ENCODE measurements at places on chromosomes 4 and X.

- DNase-seq, result no peak
These were observed 4.5 kb downstream of the C1GALT1C1 start for GRCh38 chrX:120625371-120625770.

DNA sequence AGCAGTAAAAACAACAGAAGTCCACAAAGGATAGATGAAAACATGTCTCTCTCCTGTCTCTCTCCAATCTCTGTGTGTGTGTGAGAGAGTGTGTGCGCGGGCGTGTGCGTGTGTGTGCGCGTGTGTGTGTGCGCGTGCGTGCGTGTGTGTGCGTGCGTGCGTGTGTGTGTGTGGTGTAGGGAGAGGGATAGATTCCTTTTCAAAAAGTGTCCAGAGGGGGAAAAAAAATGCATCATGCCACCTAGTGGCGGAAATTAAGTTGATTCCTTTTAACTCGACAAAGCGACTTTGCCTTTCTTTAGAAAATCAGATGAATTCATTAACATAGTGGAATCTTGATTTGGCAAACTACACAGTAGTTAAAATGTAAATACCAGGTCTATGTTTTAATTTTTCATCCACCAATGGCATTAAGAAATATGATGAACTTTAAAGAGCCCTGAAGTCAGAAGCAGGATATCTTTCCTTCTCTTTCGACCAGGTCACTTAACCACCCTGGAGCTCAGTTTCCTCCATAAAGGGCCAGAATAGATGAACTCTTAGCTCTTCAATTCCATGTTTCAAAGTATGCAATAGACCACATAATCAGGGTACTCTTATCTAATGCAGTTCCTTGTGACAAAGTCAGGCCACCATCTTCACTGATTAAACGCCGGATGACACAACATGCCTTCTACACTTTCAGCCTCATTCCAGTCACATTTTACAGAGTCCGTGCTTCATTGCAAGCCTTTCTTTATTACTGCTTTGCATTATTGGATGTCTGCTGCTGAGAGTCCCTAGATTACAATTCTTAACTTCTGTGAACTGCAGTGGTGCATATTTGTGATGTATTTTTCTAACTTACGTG lies 162.8 kb downstream of the FBXO8 start:
- DNase-seq, result peak; percentile 73

GRCh38 chr4:148016063-148016637 lies 284.3 kb downstream of the ARHGAP10 start:
- no peak for DNase-seq

DNA sequence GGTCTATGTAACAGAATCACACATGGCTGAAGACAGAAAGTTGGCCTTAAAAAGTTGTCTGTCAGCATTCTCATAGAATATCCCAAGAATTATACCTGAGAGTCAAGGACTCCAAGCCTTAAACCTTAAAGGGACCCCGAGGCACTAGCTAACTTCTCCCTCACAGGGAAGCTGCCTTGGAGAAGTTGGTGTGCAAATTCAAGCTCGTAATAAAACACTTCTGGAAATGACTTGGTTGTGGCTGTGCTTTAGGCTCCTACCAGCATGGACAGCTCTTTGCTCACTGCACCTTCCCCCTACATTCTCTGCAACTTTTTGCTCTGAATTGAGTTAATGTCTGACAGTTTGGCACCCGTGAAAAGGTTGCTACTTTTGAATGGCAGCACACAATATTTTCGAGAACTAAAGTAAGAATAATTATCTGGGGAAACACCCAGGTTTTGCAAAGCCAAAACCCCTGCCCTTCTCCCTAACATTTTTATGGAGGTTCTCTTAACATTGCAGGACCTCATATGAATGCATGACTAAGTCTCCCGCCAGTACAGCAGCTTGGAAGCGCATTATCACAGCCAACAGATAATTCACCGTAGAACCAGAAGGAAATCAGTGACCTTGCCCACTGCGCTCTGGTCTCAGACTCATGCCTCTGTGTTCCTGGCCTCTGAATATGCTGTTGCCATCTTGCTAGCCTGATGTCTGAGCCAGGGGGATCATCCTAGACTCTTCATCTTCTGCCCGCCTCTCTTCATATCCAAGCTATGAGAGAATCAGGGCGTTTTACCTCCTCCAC lies 91.0 kb downstream of the MGST2 start:
- no peak for DNase-seq

GRCh38 chr4:156654410-156654809 lies 317.2 kb downstream of the PDGFC start:
- DNase-seq, result no peak

- DNase-seq, result no peak
These were observed 140.0 kb upstream of the MSX1 start for GRCh38 chr4:4719436-4719835.

GRCh38 chr4:2646396-2647149 lies 109.6 kb downstream of the TNIP2 start:
- no peak for DNase-seq

DNA sequence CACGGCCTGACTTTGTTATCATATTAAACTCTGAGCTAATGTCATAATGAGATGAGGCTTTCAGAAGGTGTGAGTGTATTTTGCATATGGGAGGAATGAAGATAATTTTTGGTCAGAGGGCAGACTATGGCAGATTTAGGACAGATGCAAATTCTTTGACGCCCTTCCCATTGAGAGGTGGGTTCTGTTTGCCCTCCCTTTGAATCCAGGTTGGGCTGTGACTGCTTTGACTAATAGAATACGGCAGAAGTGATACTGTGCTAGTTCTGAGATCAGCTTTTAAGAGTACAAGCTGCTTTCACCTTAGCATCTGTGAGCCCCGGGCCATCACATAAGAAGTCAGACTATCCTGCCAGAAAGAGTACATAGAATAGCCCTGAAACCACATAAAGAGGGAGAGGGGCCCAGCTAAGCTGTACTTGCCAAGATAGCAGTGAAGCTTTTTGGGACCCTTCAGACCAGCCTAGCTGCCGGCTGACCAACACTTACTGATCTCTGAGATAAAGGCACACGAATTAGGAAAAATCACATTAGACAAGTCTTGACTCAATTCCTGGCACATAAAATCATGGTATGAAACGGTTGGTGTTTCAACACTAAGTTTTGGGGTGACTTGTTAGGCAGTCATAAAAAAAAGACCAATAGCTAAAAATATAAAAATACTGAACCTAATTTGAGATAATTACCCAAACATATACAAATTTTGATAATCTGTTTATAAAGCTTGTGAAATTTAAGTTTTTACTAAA lies 166.7 kb upstream of the SH3RF1 start:
- no peak for DNase-seq

DNA sequence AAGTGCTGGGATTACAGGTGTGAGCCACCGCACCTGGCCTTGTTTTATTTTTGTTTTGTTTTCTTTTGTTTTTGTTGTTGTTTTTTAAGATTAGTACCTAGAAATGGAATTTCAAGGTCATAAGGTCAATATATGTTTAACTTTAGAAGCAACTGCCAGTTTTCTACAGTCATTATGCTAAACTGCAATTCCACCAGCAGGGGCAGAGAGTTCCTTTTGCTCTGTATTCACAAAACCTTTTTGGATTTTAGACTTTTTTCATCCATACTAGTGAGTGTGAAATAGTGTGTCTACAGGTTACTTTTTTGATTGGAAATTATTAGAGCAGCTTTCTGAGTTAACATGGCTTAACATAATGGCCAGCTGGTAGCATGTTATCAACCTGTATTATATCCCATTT lies 580.6 kb downstream of the TRIML1 start:
- no peak for DNase-seq

- no peak for DNase-seq
These were observed 361.2 kb downstream of the BCOR start for GRCh38 chrX:39736216-39737211.

DNA sequence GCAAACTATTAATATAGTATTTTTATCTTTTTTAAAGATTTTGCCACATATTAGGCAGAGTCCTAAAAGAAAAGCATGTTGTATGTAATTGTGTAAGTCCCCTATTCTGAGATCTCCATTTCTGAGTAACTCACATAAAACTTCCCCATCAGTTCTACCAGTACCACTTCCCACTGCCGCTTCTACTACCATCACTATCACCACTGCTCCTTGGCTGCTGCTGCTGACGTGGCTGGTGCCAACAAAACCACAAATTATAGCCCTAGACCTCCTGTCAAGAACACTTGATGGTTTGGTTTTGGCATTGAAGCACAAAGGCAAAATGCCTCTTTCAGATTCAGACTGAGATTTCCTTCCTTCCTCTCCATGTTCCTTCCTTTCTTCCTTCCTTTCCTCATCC lies 106.4 kb downstream of the MMRN1 start:
- no peak for DNase-seq

- DNase-seq, result no peak
These were observed 45.0 kb upstream of the MSANTD1 start for GRCh38 chr4:3203971-3204431.

DNA sequence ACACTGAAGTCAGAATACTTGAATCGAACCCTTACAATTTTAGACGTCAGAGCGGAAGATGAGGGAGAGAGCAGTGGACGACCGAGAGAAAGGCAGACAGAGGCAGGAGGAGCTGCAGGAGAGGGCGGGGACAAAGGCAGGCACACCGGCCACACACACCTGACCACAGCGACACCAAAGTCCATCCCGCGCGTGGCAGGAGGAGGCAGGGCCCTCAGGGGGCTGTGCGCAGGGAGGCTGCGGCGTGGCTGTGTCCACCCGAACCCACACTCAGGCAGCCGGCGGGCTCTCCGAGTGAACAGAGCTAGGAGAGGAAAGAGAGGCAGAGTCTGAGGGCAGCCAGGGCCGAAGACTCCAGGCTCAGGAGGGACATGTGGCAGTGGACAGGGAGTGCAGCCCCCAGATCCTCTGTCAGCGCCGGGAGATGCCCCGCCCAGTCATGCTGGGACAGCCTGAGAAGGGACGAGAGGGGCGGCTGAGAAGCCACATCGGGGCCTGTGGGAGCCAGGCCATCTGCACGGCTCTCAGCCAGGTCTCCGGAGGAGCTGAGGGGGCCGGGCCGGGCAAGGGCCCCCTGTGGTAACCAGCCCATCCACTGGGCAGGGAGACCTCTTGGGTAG lies 20.1 kb downstream of the GAK start:
- no peak for DNase-seq

GRCh38 chr4:2695346-2696060 lies 60.6 kb downstream of the TNIP2 start:
- DNase-seq, result no peak

- DNase-seq, result no peak
These were observed 401.9 kb upstream of the NDST4 start for GRCh38 chr4:115515366-115515765.

DNA sequence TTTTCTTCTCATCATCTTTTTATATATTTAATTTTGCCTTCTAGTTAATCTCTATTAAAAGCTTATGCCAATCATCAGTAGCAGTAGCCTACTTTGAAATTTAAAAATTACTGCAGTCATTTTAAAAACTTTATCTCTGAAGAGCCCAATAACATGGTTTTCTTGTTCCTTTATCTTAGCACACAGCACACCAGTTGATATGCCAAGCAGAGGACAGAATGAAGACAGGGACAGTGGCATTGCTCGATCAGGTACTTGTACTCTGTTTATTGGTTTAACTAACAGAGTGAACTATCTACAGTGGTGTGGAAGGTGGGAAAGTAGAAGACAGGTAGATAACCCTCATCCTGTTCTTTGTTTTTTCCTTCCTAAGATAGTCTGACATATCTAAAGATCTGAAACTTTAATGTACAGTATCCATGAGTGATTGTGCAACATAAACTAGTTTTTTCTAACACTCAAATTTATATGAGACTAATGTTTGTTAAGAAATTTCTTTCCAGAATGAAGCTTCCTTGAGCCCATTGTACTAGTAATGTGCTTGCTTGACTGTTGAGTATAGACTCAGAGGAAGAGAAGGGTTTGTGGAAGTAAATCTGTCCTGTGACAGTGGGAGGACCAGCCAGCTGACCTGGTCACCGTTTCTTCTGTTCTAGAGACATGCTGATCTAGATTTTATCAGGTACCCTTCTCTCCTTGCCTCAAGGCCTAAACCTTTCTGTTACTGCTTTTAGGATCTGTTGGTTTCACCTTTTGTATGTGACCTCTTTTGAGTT lies 66.6 kb downstream of the FNIP2 start:
- no peak for DNase-seq

GRCh38 chr4:13829457-13829856 lies 201.9 kb upstream of the BOD1L1 start:
- no peak for DNase-seq

- no peak for DNase-seq
These were observed 921.8 kb upstream of the PCDH10 start for GRCh38 chr4:132227151-132227856.

- DNase-seq, result no peak
These were observed 458.9 kb upstream of the FSTL5 start for GRCh38 chr4:162622664-162623063.

GRCh38 chrX:118249146-118249545 lies 96.8 kb upstream of the WDR44 start:
- no peak for DNase-seq

GRCh38 chr4:18234108-18234507 lies 212.6 kb upstream of the LCORL start:
- no peak for DNase-seq

DNA sequence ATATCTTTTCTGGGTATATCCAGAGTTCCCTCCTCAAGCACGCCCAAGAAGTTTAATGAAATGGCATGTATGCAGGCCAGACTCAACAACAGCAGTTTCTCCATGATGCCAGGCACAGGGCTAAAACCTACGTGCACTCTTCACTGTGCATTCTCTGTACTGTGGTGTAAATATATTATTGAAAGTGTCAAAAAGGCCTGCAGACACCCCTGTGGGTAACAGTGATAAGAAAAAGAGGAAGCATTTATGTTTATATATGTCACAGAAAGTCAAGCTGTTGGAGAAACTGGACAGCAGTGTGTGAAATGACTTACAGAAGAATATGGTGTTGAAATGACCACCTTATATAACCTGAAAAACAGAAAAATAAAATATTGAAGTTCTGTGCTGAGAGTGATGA lies 29.6 kb upstream of the DCAF8L1 start:
- DNase-seq, result no peak

GRCh38 chr4:143232277-143232676 lies 47.6 kb downstream of the USP38 start:
- DNase-seq, result no peak

GRCh38 chrX:55132416-55132815 lies 43.6 kb downstream of the PAGE2 start:
- DNase-seq, result no peak

- peak; percentile 57 for DNase-seq
These were observed 127.8 kb downstream of the DDX53 start for GRCh38 chrX:23127586-23127985.

- DNase-seq, result peak; percentile 84
These were observed 229.5 kb downstream of the GALNTL6 start for GRCh38 chr4:172042714-172043114.

DNA sequence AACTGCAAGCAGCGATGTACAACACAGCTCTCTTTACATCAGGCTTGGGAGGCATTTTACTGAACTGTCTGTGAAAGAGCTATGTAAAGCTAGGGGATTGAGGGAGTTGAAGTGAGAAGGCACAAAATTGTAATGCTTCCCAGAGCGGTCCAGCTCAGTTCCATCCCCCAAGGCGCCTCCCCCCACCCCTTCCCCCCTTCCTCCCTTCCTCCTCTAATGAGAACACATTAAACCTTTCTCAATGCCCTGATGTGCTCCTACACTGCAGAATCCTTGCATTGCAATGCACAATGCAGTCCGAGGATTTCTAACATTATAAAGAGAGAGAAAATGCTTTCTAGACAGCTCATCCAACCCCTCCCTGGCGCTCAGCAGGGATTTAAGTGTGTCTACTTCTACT lies 73.9 kb downstream of the CXXC4 start:
- DNase-seq, result no peak

GRCh38 chrX:13903405-13903804 lies 86.5 kb upstream of the GPM6B start:
- DNase-seq, result no peak

- no peak for DNase-seq
These were observed 50.5 kb downstream of the TBC1D14 start for GRCh38 chr4:6960154-6960553.

Data from NCI-H748 treated with DMSO at 0.1 percent for 48 hours (cell line).